ENCODE measurements at places on chromosomes 13 and 19.

- no peak for DNase-seq
- no peaks in the 10 kb centered on the region for H3K36me3 ChIP-seq
- H3K4me1 ChIP-seq, result peaks cover 52% of the 10 kb centered on the region
- H3K27ac ChIP-seq, result no peak overlapping the region
- H3K27me3 ChIP-seq, result no peaks in the 10 kb centered on the region
- H3K4me3 ChIP-seq, result no peak overlapping the region
Observed at GRCh38 chr13:21012211-21012610, 49.2 kb downstream of the LATS2 start.

DNA sequence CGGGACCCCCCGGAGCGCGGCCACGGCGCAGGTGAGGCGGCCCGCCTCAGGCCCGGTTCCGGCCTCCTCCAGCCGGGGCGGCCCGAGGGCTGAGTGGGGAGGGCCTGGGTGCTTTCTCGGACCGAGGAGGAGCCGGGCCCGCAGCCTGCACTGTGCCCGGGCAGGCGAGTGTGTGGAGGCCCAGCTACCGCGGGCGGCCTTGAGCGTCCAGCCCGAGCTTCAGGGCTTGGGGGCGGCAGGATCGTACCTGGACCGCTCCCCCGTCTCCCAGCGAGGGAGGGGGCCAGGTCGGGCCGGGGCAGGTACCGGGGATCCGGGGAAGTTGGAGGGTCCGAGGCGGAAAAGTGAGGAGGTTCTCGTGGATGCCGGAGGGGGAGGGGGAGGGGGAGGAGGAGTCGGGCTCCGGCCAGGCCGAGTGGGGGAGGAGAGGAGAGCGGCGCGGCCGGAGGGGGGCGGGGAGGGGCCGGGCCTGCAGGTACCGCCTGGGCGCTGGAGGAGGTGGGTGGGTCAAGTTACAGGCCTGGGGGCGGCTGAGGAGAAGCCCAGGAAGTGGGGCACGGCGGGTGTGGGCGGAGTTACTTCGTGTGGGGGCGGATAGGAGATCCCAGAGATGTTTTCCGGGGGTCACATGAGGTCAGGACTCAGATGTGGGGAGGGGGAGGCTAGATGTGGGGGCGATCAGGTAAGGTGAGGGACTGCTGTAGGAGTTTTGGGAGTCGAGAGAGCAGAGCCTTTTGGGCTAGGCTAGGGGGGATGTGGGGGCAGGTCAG, 545 bp downstream of the NACC1 start:
- peaks cover 9% of the 10 kb centered on the region for H3K4me1 ChIP-seq
- DNase-seq, result peak; percentile 49
- peak overlapping the region; percentile 97 for H3K4me3 ChIP-seq
- H3K27ac ChIP-seq, result peak overlapping the region; percentile 76

DNA sequence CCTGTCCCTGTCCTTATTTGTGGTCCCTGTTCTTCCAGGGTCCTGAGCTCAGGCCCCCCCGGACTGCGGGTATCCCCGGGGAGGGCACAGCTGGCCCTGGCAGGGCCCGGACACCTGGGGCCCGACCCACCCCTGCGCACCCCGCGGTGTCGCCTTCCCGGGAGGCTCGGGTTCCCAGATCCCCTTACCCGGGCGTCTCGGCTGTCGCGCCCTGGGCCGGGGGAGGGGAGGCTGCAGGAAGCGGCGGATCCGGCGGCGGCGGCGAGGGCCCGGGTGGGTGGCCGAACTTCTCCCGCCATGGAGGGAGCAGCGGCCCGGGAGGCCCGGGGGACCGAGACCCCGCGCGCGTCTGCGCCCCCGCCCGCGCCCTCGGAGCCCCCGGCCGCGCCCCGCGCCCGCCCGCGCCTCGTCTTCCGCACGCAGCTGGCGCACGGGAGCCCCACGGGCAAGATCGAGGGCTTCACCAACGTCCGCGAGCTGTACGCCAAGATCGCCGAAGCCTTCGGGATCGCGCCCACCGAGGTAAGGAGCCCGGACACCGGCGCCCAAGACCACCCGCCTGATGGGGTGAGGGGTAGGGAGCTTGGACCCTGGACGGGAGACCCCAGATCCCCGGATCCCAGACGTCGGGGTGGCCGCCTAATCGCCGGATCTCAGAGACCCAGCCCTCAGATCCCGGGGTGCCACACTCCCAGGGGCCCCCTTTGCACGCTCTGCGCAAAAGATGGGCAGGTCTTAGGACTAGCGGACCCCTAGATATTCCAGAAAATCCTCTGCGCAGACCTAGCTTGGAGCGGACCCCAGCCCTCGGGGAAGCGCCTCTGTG, at the start of gene GIPC3:
Gene GIPC3 (plus strand): TSS at position 178 of the 826 bp plus-strand sequence. CDS start 120 bp downstream, at position 298.
- H3K27ac ChIP-seq, result no peak within 1 kb of the TSS
- peaks cover 3% of the 10 kb centered on the region for H3K4me1 ChIP-seq
- no peaks in the 10 kb centered on the region for H3K36me3 ChIP-seq
- no peak for DNase-seq

DNA sequence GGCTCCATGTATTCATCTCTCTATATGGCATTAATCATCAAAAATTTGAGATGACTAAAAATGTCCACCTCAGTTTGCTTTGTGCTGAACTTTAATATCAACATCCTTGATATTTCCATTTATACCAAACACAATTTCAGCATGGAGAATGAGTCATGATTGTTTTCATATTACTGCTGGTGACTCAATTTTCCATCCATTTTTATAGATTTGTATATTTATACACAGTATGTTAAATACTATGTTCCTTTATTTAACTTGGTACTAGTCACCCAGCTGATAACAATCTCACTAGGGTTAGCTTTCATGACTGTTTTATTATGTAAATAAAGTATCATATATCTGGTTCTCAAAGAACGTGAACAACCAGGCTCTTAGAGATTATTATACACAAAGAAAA, 1255.1 kb downstream of the SLITRK1 start:
- no peak overlapping the region for H3K4me3 ChIP-seq
- no peaks in the 10 kb centered on the region for H3K27me3 ChIP-seq
- H3K4me1 ChIP-seq, result no peaks in the 10 kb centered on the region
- peak; percentile 3 for DNase-seq
- no peak overlapping the region for H3K27ac ChIP-seq
- no peaks in the 10 kb centered on the region for H3K36me3 ChIP-seq

DNA sequence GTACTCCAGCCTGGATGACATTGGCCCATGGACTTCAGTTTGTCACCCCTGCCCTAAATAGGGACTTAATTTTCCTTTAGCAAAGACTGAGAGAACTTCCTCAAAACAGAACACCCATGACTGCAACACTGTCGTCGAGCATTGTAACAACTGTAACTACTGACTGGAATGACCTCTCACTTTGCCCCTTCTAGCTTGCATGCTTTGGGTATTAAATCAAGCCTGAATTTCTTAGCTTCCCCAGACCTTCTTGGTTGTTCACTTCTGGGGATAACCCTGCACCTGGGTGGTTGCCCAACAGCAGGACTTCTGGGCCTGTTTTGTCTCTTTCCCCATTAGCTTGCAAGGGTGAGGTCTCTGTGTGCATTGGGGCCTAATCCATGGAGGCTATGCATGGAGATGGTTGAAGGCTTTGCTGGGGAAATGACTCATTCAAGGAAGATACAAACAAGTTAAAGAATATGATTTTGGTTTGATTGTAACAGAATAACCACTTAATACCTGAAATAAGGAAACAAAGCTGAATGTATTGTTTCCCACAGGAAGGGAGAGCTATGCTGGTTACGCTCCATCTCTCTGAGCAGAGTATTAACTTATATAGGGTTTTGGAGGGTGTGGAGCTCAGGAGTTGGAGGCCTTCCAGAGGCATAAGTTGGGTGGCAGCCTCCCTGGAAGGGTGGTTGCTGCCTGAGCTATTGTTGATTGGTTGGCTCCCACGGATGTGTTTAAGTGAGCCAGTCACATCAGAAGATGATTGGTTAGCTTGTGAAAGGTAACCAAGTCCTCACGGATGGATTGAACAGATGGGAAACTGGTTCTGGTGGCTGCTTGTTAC, 34.7 kb upstream of the UBAC2 start:
- no peak overlapping the region for H3K27ac ChIP-seq
- no peaks in the 10 kb centered on the region for H3K36me3 ChIP-seq
- no peak overlapping the region for H3K4me3 ChIP-seq
- no peaks in the 10 kb centered on the region for H3K4me1 ChIP-seq
- no peak for DNase-seq

DNA sequence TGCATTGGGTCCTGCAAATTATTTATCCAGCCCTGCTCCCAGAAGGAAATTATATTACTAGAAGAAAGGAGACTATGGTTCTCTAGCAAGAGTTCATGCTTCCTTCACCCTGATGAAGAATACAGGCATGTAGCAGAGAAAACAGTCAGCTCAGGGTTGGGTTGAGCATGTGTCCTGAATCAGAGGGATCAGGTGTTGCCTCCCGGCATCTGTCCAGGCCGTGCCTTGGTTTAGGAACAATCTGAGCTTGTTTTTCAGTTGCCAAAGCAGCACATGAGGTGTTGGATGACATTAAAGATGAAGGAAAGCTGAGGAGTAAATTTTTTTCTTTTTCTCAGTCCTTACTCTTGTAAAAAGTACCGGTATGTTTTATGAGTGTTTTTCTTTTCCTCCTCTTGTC, 62.0 kb downstream of the KL start:
- no peak overlapping the region for H3K27ac ChIP-seq
- no peak for DNase-seq
- no peaks in the 10 kb centered on the region for H3K27me3 ChIP-seq
- H3K36me3 ChIP-seq, result no peaks in the 10 kb centered on the region
- H3K4me3 ChIP-seq, result no peak overlapping the region
- H3K4me1 ChIP-seq, result no peaks in the 10 kb centered on the region

DNA sequence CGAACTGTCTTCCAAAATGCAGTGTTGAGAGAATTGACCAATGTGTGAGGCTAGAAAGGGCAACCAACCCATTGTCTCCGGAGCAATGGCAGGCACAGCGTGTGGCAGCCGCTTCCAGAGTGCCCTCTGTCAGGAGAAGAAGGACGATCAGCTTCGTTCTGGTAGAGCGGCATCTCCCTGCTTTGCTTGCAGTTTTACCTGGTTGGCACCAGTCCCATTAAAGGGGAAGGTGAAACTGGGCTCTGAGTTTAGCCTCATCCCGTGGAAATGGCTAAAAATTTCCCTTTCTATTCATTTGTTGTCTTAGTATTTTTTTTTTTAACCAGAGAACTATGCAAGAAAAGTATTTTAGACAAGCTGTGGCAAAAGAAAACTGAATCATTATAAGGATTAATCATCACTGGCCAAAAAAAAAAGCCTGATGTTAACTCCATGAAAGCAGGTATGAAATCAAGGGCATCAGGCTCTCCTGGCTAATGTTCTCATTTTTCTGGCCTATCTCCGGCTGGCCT, 81.5 kb upstream of the SLC7A1 start:
- no peaks in the 10 kb centered on the region for H3K27me3 ChIP-seq
- no peak overlapping the region for H3K27ac ChIP-seq
- DNase-seq, result no peak
- H3K4me1 ChIP-seq, result no peaks in the 10 kb centered on the region
- H3K4me3 ChIP-seq, result no peak overlapping the region
- H3K36me3 ChIP-seq, result no peaks in the 10 kb centered on the region

DNA sequence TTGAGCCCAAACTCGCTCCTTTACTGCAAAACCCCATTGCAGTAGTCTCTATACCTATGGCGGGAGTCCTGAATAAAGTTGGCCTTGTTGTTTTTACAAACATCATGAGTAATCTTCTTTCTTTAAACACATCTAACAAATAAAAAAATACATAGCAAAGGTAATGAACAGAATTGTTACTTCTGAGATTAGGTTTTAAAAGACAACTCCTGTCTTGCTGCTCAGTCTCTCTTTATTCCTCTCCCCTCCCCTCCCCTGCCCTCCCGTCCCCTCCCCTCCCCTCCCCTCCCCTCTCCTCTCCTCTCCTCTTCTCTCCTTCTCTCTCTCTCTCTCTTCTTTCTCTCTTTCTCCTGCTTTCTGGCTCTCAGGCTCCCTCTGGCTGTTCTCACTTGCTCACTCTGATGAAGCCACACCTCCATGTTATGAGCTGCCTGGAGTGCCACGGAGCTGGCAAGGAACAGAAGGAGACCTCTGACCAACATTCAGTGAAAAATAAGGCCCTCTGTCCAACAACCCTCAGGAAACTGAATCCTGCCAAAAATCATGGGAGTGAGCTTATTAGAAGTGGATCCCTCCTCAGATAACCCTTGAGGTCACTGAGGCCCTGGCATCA, 300.7 kb upstream of the MIR17HG start:
- H3K27me3 ChIP-seq, result no peaks in the 10 kb centered on the region
- H3K27ac ChIP-seq, result no peak overlapping the region
- H3K4me1 ChIP-seq, result no peaks in the 10 kb centered on the region
- no peak overlapping the region for H3K4me3 ChIP-seq
- no peaks in the 10 kb centered on the region for H3K36me3 ChIP-seq
- DNase-seq, result no peak

- no peak overlapping the region for H3K4me3 ChIP-seq
- no peaks in the 10 kb centered on the region for H3K27me3 ChIP-seq
- H3K4me1 ChIP-seq, result no peaks in the 10 kb centered on the region
- H3K36me3 ChIP-seq, result peaks cover 13% of the 10 kb centered on the region
Observed at GRCh38 chr13:37047032-37047431, 12.5 kb downstream of the SUPT20H start.

Measured in lung (tissue), 17 donors.